NCI-H1105 treated with DMSO at 0.1 percent for 48 hours (cell line): ENCODE measurements at places on chromosomes 6 and 20.

- no peak for DNase-seq
Observed at GRCh38 chr6:15690510-15690909, 27.7 kb upstream of the DTNBP1 start.

DNA sequence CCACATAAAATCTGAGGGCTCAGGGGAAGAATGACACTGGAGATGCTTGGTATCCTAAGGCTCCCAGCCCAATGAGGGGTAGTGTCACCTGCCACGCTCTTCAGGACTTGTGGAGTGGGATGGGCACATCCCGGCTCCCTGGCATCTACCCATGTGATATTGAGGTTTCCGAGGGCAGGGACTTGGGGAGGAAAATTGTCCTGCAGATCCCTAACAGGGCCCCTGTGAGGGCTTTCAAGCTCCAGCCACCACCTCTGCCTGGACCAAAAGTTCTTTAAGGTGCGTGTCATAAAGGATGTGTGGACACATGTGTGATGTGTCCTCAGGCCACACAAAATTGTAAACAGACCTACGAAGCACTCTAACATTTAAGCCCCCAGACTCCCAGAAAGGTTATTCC lies 2.5 kb downstream of the SCML4 start:
- DNase-seq = peak; percentile 29

DNA sequence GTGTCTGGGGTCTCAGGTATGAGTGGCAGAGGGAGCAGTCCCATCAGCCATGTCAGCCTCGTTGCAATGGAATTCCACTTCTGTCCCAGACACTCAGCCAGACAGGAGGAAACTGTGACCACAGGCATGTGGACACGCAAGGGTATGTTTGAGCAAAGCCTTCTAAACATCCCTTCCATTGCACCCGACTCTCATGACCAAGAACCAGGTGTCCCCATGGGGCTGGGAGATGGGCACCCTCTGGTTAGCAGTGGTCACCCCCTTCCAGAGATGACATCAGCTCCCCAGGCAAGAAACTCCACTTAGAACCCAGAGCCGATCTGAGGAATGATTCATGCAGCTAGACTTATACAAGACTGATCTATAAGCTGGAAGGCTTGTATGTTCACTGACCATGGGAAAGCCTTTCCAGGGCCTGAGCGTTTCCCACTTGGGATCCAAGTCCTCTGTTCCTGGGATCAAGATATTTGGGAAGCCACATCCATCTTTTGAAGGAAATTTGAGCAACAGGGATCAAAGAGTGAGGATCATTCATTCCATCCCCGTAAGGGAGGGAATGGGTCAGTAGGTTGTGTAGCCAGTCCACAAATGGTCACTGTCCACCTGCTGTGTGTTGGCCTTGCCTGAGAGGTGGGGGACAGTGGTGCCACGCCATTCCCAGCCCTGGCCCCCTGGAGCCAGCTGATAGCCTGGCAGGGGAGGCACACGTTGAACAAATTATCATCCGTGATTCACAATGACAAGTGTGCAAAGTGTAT lies 3.9 kb upstream of the MRGBP start:
- DNase-seq = no peak

DNA sequence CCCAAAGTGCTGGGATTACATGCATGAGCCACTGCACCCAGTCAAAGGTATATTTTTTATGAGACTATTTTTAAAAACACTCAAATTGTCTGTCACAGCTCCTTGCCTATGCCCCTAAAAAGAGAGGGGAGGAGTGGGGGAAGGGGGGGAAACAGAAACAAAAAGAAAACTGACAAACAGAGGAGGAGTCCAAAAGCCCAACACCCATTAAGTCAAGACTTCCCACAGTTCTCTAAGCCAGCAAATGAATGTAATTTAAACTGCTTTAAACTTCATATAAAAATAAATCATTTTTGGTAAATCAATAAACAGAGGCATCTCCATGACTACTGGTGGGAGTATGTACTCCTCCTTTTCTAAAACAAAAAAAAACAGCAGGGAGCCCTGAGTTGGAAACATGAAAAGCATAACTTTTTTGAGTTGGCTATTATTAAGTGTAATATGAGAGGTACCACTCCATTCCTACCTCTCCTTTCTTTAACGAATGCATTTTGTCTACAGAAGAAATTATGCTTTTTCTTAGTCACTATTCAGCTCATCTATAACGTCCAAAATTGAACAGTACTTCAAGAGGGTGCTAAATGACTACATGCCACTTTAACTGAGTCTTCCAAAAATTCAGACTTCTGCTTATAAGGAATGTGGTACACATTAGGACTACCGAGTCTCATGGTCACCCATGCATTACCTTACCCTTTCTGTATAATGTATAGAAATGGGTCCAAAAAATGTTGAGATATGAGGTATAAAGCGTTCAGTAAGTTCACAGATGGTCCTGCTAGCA lies 119.0 kb upstream of the PRSS16 start:
- no peak for DNase-seq

DNA sequence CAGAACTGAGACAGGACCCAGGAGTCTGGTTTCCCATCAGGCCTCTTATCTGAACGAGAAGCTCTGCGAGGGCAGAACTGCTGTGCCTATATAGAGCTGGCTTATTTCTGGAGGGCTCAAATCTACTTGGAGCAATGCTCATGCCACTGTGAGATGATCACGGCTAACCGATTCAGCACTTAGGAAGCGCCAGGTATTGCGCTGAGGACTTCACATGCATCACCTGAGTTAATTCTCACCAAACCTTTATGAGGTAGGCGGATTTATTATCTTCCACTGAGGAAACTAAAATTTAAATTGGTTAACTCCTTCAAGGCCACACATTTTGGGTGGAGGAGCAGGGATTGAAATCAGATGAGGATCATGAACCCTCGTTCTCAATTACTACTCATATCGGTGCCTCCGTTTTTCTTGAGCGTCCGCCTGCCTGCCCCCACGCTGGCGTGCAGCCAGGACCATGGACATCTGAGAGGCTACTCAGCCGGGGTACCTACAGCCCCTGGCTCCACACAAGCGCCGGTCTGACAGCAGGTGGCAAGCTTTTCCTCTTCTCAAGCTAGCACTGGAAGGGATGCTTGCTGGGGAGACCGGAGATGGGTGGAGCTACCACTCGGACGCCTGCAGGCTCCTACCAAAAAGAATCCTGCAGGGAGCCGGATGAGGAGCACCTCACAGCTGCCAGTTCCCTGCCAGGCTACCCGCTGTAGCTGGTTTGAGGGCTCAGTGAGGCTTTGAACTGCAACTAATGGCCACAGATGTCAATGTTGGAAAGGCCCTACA lies 1.0 kb upstream of the PCIF1 start:
- DNase-seq = peak; percentile 89

DNA sequence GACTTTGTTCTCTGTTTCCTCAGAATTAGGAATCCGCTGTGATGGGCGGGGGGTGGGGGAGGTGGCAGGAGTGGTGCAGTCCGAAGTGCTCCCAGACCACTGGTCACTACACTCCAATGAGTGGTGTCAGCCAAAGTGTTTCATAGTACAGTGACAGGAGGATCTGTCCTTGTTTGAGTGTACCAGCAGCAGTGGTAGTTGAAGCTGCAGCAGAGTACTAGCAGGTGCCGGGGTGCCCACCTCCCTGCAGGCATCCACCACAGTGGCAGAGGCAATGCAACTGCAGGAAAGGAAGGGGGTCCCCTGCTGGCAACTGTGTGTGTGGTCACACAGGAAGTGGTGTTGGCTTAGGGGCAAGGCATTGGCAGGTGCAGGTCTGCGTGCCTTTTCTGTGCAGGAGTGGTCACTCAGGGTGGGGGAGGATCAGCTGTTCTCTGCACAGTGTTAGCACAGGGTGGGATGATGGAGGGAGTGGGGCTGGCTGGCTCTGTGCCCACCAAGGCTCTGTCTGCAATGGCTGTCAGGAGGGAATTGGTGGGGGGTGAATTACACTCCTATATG lies 9.7 kb downstream of the HLA-DOB start:
- no peak for DNase-seq

GRCh38 chr20:59845472-59845871 lies 88.0 kb downstream of the SYCP2 start:
- no peak for DNase-seq

DNA sequence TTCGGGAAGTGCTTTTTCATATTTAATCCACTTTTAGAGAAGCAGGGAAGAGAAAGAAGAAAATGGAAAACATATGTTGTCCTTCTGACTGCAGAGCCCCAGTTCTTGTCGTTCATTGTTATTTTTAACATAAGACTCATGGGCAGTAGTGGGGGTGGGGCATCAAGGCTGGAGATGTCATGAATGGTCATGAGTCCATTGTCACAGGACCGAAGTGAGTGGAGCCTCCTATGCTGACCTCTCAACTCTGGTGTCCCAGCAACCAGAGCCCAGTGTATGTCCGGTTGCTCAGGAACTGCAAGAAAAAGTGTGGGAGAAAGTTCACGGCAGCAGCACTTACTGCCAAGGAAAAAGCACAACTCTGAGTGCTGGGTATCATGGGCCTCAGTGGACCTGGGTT lies 108.6 kb downstream of the BANF2 start:
- no peak for DNase-seq

DNA sequence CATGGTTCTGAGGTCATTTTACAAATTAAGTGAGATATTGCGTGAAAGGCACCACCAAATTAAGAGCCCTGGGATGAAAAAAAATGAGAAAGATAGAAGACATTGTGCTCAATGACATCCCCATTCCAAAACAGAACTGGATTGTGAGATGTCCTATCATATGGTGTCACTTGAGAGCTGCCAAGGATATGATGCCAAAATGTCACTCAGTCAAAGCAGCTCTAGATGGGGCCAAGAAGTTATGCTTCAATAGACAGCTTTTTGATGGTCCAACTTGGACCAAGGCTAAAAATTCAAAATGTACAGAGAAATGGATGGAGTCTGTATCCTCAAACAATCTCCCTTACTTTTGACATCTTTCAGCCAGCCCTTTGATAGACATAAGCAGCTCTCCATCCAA lies 180.8 kb downstream of the UST start:
- DNase-seq = no peak

DNA sequence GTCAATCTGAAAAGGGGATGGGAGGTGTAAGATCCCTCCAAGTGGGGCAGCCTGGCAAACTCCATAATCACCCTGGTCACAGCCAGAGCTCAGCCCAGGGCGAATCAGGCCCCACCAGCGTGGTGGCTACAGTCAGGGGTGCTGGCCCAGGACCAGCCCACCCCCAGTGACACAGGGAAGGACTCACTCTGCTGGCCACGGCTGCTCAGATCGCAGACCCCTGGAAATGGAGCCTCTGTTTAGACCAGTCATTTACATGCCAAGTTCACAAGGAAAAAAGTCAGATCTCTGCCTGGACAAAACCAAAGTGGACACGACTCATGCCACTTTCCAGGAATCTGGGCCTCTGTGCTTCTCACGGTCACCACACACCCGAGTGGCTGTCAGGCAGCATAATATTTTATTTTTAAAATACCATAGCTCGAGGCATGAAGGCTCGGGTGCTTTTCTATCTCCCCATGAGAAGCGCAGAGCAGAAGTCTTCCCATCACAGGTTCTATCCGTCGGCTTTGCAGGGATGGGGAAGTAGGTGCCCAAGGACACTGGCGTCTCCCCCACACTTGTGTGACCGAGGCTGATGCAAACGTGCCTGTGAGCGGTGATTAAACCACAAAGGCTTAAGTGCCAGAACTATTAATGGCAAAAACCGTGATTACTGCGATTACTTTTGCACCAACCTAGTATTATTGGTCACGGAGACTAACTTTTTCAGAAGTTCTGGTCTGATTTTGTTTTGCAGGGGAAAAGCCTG lies 13.0 kb downstream of the PXDC1 start:
- DNase-seq = no peak

- no peak for DNase-seq
Observed at GRCh38 chr6:109075934-109076333, 18.7 kb downstream of the SESN1 start.

DNA sequence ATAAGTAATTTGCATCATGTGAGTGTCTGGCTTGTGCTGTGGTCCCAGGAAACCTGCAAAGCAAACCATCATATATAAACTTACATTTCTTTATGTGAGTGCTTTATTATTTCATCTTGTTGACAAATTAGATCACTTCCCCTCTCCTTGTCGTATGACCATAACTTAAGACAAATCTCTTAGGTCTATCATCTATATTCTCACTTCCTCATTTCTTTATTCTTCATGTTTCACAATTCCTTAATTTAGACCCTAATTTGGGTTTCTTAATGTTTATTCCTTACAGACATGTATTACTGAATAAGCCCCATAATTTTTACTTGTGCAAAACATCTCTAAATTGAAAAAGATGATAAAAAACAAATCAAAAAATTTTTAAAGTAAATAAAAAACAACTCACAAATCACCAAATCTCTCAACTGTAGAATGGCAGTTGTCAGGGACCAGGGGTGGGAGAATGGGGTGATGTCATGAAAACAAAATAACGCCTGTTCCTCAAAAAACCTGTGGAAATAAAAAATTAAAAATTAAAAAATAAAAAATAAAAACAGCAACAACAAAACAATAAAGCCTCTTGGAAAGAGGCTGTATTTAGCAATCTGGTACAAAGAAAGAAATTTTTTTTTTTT lies 49.5 kb upstream of the FBXO30 start:
- DNase-seq = no peak

DNA sequence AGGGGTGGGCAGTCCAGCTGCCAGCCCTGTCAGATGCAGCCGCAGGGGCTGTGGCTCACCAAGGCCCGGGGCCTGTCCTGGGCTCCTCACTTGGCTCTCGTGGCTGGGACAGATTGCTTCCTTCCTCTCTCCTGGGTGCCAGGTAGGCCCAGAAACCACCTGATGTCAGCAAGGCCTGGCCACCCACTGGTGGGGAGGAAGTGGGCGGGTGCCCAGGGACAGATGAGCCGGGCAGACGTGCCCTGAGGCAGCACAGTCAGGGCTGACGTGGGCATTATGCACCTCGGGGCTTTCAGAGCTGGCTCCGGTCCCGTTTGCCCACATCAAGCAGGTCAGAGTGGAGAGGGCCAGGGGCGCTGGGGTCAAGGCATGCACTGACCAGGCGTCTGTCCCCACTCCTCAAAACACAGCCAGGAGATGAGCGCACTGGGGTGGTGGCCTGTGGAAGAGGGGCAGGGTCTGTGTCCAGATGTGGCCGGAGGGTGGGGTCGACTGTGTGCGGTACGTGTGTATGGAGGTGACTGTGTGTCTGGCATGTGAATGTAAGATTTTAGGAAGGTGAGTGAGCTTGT lies 133.2 kb upstream of the PTPN1 start:
- no peak for DNase-seq

DNA sequence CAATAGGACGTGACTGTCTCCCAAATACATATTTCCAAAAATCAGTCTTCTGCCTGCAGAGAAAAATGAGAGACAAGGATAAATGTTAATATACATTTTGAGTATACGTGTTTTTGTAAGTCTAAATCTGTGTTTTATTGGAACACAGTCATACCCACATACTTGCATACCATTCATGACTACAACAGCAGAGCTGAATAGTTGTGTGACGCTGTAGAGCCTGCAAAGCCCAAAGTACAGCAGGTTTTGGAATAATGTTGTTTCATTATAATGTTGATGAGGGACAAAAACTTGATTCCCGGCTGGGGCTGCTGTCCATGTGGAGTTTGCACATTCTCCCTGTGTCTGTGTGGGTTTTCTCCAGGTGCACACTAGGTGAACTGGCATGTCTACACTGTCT lies 23.8 kb upstream of the FBXO9 start:
- no peak for DNase-seq
